Tibial artery (tissue), 4 donors: ENCODE measurements at places on chromosomes 16 and 17.

GRCh38 chr17:57578608-57579225 is 166.4 kb downstream of the CCDC182 start:
- no peak for DNase-seq

- DNase-seq, result no peak
These were observed 6.1 kb upstream of the PDP2 start for GRCh38 chr16:66874079-66874775.

- no peak for DNase-seq
These were observed 196.6 kb downstream of the SNX29 start for GRCh38 chr16:12173121-12173520.

GRCh38 chr16:66093191-66093590 is 273.3 kb upstream of the CDH5 start:
- DNase-seq, result no peak

GRCh38 chr17:7281074-7281952 is at the start of gene SLC2A4:
Gene SLC2A4 (plus strand): TSS chr17:7281718. CDS start chr17:7281935, 217 bp downstream.
- DNase-seq, result peak; percentile 95

- DNase-seq, result no peak
These were observed 34.5 kb downstream of the FAM222B start for GRCh38 chr17:28807925-28808634.

DNA sequence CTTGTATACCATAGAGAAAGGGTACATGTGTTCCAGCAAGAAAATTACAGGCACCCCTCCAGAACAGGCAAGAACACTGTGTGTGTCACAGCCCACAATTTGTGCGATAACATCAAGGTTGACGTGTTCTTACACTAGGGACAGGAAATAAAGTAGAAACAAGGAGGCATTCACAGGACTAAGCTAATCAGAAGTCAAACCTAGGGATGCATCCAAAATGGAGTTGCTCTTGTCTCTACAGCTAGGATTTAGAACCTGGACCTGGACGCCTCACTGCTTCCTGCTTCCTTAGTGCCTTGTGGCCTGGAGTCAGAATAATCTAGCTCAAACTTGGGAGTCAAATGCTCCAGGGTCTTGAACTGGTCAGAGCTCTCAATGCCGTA is 41.3 kb downstream of the GINS3 start:
- no peak for DNase-seq

DNA sequence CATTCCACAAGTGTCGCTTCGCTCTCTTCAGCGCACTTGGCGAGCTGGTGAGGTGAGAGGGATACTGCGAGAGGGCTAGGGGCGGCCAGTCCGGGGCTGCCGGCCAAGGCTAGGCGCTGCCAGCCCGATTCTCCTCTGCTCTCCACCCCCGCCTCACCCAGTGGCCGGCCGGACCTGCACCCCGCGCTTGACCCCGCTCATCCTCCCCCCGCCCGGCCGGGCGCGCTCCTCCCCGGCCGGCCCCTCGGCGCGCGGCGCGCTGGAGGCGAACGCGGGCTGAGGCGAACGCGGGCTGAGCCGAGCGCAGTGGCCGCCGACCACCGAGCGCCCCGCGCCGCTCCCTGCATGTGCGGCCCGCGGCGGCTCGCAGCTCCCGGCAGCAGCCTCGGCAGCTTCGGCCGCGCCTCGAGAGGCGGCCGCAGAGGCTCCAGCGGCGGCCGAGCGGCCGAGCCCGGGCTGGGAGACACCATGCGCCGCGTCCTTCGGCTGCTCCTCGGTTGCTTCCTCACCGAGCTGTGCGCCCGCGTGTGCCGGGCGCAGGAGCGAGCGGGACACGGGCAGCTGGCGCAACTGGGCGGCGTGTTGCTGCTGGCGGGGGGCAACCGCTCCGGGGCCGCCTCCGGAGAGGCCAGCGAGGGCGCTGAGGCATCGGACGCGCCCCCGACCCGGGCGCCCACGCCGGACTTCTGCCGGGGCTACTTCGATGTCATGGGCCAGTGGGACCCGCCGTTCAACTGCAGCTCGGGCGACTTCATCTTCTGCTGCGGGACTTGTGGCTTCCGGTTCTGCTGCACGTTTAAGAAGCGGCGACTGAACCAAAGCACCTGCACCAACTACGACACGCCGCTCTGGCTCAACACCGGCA is at the start of gene SHISA9:
TSS of gene SHISA9 (plus strand) at position 2 of the 865 bp plus-strand sequence.
- DNase-seq, result no peak

GRCh38 chr16:89020068-89020924 is 43.3 kb upstream of the CBFA2T3 start:
- DNase-seq, result no peak

GRCh38 chr17:59151006-59151405 is 4.0 kb downstream of the SKA2 start:
- no peak for DNase-seq

GRCh38 chr17:47703671-47704070 is 9.7 kb downstream of the TBKBP1 start:
- no peak for DNase-seq

- DNase-seq, result no peak
These were observed 28.9 kb upstream of the FOXK2 start for GRCh38 chr17:82490512-82491195.

- no peak for DNase-seq
These were observed 25.6 kb downstream of the PIEZO1 start for GRCh38 chr16:88759245-88759975.

GRCh38 chr16:48478393-48478792 is 93.2 kb upstream of the SIAH1 start:
- no peak for DNase-seq

GRCh38 chr16:89052191-89052889 is 41.3 kb upstream of the ACSF3 start:
- no peak for DNase-seq

GRCh38 chr17:56830726-56831368 is 2.9 kb downstream of the C17orf67 start:
- no peak for DNase-seq
